ENCODE measurements at places on chromosomes 6 and 20.

DNA sequence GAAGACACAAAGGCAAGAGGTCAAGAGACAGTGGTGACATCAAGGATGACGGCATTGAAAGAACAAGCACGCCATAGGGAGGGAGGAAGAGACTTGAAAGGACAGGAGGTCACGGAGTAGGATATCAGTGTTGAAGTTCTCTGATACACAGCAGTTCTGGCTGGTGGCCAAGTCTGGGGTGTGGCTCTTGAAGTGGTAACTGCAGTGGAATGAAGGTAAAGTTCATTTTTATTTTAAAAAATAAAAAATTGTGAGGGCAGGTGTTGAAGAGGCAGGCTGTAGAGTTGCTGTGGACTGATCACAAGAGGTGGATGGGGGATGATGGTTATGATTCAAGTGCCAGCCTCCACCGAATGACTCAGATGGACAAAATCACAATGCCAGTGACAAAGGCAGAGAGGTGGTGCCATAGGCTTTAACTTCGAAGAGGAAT, 53.2 kb upstream of the BMP2 start:
- no peak for DNase-seq

DNA sequence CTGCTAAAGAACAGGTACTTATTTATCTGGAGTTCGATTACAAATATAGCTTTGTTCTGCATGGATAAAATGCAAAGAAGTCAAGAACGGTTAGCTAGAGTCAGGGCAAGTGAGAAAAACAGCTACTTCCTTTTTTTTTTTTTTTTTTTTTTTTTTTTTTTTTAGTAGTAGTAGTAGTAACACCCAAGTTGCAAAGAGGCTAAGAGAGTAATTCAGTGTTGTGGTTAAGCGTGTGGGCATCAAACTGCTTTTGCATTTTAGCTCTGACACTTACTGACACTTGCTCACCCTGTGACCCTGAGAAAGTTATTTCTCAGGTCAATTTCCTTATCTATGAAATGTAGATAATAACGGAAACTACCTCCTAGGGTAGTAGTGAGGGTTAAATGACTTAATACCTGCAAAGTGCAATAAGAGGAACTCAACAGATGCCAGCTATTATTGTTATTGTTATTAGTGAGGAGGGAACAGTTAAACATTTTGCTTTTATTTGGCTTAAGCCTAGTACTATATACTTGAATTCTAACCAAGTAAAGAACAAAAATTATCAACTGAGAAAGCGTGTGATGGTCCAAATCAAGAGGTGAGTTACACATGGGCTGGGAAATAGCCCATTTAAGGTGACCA, 86.7 kb upstream of the BACH2 start:
- no peak for DNase-seq

DNA sequence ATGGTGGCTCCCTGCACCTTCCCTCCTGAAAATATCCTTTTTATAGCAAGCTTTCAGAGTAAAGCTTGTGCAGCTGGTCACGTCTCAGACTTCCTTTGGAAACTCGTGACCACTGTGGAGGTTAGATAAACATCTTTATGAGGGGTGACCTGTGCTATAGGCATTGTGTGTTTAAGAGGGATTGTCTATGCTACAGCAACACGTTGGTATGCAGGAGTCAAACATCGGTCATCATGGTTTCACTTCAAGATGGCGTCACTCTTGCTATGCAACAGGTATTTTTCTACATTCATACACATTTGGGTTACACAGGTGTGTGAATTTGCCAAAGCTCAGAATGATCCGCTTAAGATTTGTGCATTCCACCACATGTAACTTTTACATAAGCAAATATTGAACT, 14.6 kb upstream of the BLCAP start:
- peak; percentile 24 for DNase-seq

- DNase-seq = peak; percentile 56
Measured at GRCh38 chr6:69232911-69233448, 563.8 kb downstream of the LMBRD1 start.

- DNase-seq = no peak
Measured at GRCh38 chr20:61812845-61813485, 252.7 kb downstream of the TAF4 start.

DNA sequence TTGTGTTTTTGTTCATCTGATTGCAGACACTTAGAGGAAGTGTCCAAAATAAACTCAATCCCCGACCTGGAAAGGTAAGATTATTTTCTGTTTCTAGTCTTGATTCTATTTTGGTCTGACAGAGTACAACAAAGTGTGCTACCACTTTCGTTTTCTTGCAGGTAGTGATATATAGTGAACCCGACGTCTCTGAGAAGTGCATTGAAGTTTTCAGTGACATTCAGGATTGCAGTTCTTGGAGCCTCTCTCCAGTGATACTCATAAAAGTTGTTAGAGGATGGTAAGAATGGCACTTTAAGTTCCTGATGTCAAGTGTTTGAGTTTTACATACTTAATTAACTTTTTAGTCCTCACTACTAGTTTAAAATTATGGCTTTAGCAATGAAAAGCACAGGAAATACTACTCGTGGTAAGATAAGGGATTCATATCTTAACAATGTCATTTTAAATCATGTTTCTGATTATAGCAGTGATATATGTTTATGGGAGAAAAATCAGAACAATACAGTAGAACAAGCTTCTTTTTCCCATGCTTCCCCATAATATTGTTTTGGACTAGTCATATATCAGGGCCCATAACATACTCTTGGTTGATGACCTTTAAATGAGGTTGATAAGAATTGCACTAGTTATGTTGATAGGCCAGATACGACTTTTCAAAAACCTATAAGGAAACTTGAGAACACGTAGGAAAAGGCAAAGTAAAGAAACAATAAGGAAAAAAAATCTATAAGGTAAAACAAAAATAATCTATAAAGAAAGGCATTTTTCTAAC, 104.0 kb downstream of the RTN4IP1 start:
- DNase-seq = no peak

- no peak for DNase-seq
Measured at GRCh38 chr20:19769507-19769906, 11.4 kb downstream of the RIN2 start.

- DNase-seq = no peak
Measured at GRCh38 chr6:109081516-109082187, 13.0 kb downstream of the SESN1 start.

GRCh38 chr6:163646866-163647265, 232.3 kb downstream of the QKI start:
- no peak for DNase-seq

- DNase-seq = no peak
Measured at GRCh38 chr6:39102071-39102820, 12.7 kb downstream of the SAYSD1 start.

- no peak for DNase-seq
Measured at GRCh38 chr20:40393197-40394079, 295.6 kb downstream of the MAFB start.

- DNase-seq = no peak
Measured at GRCh38 chr20:23257106-23257761, 93.4 kb upstream of the NXT1 start.

- DNase-seq = no peak
Measured at GRCh38 chr6:151757506-151757955, 50.0 kb upstream of the ESR1 start.

GRCh38 chr6:166955865-166956443, 396 bp downstream of the RNASET2 start:
- DNase-seq = peak; percentile 82

Measured in T1000 (cell line).